ENCODE measurements at places on chromosomes 6 and 20.

GRCh38 chr6:25315194-25316177, 36.3 kb downstream of the CARMIL1 start:
- no peak for DNase-seq

DNA sequence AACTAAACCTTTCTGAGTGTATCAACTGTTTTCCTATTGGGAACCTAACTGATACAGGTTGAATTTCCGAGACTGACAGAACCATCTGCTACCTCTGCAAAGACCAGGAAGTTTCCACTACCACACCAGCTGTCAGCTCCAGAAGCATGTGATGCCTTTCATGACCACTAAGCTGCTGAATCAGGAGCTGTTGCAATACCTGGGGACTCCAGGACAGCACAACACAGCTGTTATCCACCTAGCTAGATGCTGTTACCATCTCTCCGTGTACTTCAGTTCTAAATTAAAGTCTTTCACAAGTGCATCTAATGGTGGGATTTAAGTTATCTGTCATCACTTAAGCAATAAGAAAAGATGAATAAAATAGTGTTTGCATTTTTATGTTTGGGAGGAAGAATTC, 158.2 kb upstream of the IMPG1 start:
- DNase-seq = no peak

GRCh38 chr6:163828038-163828795, 413.7 kb downstream of the QKI start:
- no peak for DNase-seq

GRCh38 chr6:3026791-3027626, 27.3 kb downstream of the NQO2 start:
- no peak for DNase-seq

DNA sequence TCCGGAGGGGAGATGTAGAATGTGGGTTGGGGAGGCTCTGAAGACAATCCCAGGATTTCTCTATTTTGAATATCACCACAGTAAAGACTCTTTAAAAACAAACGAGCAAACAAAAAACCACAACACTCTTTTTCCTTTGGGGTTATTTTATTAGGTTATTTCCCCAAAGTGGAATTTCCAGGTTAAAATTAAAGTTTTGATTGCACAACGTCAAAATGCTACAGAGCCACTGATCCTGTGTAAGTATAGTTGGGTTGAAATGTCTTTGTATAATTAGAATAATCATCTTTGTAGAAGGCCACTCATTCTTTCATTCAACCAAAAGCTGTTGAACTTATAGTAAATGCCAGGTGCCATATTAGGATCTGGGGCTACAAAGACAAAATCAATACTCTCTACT, 19.6 kb upstream of the PIM1 start:
- no peak for DNase-seq

- DNase-seq = no peak
Observed at GRCh38 chr6:12718015-12718414, 1.4 kb downstream of the PHACTR1 start.

DNA sequence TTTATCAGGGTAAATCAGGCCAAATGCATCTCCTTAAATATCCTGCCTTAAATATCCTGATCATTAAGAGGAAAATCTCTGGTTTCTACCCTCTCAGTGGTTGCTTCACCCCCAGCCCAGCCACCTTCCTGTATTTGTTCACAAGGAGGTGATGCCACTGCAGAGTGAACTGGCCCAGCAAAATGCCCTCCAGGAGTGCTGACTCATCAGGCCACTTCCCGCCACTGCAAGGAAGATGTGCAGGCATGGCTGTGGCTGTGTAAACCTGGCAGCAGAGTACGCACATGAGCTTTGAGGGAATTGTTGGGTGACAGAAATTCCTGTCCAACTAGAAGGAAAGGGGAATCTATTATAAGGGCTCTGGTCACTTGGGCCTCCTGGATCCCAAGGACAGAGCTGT, 13.8 kb downstream of the NQO2 start:
- DNase-seq = no peak

- DNase-seq = no peak
Observed at GRCh38 chr20:13419477-13419876, 198.4 kb downstream of the ISM1 start.

DNA sequence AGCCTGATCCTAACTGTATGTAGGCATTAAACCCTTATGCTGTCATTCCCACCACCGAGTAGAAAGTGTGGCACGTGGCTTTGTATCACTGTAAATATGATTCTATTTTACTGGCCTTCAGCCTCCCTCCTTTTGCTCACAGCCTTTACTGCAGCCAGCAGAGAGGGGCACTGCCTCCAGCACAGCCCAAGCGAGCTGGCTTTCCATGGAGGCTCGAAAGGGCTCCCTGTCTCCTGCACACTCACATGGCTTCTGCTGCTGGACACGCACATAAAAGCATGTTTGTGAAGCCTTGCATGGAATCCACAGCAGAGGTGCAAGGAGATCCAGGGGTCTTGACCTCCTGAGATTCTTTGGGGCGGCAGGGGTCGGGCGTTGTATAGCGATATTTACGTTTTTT, 51.3 kb downstream of the RNASET2 start:
- DNase-seq = no peak

- no peak for DNase-seq
Observed at GRCh38 chr6:31621991-31622390, 1.5 kb downstream of the PRRC2A start.

DNA sequence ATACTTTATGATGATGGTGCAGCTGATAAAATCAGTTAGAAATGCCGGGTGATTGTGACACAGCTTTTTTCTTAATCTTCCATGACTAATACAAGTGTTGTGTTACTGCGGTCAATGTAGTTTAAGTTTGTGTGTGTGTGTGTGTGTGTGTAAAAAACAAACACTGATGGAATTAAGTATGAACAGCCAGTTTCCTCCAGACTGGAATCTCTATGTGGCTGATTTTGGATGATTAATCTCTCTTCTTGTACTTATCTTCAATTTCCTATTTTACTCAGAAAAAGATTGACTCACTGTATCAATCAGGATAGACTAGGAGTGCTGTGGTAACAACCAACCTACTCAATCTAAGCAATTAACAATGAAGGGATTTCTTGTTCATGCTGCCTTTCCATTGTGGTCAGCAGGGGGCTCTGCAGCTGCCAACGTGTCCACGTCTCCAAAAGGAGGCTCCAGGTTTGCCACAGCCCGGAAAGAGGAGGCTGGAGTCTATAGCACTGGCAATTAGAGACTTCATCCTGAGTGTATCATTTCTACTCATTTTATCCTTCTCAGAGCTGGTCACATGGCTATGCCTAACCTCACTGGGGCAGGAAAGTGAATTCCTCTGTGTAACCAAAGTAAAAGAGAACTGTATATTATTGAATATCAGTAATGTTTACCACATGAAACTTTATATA, 107.7 kb downstream of the CD109 start:
- DNase-seq = no peak

DNA sequence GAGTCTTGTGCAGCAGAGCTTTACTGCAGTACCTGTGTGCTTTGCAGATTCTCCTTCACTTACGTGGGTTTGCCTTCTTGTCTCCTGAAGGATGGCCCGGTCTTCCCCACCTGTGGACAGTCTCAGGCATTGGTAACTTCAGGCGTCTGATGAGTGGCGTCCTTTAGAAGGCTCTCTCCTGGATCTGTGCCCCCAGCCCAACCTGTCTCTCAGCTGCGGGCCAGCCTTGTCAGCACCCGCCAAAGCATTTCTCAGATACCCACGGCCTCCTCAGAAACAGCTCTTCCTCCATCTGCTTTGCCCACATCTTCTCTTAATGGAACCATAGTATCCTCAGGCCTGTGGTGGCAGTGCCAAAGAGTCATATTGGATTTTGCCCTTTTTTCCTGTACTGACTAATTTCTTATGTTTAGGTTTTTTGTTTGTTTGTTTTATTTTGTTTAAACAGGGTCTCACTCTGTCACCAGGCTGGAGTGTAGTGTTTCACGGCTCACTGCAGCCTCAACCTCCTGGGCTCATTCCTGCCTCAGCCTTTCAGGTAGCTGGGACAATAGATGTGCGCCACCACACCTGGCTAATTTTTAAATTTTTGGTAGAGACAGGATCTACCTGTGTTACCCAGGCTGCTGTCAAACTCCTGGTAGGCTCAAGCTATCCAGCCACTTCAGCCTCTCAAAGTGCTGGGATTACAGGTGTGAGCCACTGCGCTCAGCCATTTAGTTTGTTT, 96.6 kb downstream of the ARID1B start:
- no peak for DNase-seq

GRCh38 chr6:110018486-110018885, 40.4 kb downstream of the GPR6 start:
- no peak for DNase-seq

GRCh38 chr6:22363714-22364239, 66.9 kb upstream of the PRL start:
- no peak for DNase-seq

GRCh38 chr20:40232273-40232672, 456.8 kb downstream of the MAFB start:
- no peak for DNase-seq

- DNase-seq = no peak
Observed at GRCh38 chr6:1832844-1833787, 223.4 kb downstream of the FOXC1 start.

DNA sequence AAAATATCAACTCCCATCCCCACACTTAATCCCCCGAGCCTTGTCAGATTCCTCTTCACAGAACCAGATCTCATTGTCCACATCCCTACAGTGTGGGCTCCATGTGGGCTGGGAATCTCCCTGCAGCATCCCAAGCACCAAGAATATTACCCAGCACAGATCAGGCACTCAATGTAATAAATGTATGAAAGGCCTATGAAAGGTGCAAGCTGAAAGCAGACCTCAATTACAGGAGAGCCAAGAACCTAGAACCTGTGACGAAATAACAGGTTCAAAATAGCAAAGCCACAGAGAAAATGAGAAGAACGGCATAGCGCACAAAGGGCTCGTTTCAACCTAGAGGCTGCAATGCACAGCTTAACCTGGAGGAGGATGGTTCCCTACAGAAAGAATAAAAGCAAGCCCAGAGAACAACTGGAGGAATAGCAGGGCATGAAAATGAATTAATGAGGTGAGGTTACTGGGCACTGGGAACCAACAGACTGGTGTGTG, 3.1 kb downstream of the SLC23A2 start:
- no peak for DNase-seq

DNA sequence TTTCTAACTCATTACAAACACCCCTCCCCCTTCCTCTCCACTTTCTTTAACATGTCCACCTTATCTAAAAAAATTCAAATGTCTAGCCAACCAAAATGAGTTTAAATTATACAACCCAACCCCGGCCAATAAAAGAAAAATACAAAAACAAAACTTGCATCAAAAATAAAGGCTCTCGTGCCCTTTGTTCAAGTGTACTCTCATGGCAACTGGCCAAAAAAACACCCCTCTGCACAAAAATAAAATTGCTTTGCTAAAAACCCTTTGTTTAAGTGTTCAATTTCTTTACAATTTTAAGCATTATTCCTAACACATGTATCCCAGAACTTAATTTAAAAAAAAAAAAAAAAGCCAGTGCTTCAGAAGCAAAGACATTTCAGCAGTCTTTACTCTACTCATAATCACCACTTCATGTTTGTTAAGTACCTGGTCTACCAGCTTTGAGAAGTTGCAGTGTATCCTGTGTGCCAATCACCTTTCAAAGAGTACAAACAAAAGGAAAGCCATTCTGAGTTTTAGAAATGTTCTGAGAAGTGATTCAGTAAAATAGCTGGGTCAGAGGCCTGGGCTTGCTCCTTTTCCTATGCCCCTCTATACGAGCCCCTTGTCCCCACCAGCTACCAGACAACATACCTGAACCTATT, 87.5 kb downstream of the MDN1 start:
- DNase-seq = no peak

- no peak for DNase-seq
Observed at GRCh38 chr6:112338166-112338709, 8.9 kb upstream of the RFPL4B start.

GRCh38 chr6:101114703-101115102, 233.6 kb upstream of the ASCC3 start:
- no peak for DNase-seq

Measured in stimulated activated CD4-positive, alpha-beta T cell treated with anti-CD3 and anti-CD28 coated beads, TNF-alpha, amount 100 ng/mL, for 4 hours (primary cell).